Activated effector memory CD4-positive, alpha-beta T cell treated with Interleukin-2 at 50 U/mL for 16 hours (primary cell): ENCODE measurements at places on chromosomes 6 and 20.

DNA sequence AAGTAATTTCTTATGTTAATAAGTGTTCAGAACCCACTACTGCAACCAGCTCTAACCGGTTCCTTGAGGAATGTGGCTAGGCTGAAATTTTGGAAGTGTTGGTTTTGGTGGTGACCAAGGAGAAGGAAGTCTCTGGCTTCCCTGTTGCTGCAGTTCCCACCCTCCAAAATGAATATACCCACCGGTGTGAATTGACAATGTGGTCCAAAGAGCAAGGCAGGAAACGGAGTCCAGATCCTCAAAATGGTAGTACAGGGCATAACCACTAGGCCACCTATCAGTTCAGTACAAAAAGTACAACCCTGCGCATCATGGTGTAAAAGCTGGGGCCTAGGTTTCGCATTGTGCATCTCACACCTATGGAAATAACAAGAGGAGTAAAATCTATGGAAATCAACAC, 2.8 kb downstream of the ADNP start:
- no peak for DNase-seq

- DNase-seq: no peak
These were observed 44.9 kb downstream of the ABHD12 start for GRCh38 chr20:25345721-25346120.

DNA sequence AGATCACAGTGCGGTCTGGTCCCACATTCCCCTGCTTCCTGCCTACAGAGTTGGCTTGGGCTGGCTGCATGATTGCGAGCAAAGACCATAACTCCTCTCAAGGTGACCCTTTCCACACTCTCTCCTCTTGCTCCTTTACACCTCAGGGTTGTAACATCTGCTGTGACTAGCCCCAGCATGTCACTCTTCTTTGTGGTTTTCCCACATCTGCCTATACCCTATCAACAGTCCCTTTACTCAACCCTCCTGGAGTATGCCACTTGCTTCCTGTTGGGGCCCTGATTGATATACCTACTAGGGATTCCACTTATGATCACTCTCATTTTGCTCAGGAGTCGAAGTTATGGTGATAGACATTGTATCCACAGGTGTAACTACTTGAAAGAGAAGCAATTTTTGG, 58.9 kb upstream of the SGK1 start:
- no peak for DNase-seq

DNA sequence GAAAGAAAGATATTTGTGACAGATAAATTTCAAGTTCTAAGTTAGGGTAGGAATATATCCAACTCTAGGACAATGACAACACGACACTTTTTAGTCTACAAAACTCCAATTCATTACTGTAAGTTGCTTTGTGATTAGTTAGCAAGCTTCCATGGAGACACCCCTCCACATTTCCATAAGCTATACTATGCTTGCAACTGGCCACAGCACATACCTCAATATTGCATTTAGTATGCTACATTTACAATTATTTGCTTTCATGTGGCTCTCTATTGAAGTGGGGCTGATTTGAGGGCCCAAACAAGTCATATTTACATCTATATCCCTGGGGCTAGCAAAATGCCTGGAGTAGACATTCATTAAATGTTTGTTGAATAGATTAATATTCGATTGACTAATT, 129.3 kb downstream of the HACE1 start:
- no peak for DNase-seq

DNA sequence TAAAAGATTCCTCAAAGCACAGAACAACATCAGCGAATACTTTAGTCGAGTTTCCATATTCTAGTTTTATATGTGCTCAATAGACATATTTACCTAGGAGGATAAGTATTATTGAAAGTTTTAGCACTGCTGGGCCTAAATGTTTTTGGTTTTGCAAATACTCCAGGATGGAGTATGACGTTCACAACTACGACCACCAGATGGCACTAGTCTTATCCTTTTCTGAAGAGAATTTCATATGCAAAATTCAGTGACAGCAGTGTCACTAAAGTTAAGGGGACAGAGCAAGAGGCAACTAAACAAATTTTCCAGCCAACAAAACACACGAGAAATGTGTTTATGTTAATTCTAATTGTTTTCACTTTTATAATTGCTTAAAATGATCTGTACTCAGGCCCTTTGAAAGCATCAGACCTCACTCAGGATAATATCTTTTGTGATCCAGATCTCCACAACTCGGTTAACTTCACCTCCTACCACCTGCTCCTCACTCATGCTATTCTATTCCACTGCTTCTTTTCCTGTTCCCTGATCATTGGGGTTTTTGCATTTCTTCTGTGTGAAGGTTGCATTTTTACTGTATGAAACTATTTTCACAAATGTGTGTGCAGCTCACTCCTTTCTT, 220.8 kb downstream of the TRDN start:
- DNase-seq: no peak

GRCh38 chr20:32912688-32913087, 54.0 kb downstream of the EFCAB8 start:
- no peak for DNase-seq
